ENCODE measurements at places on chromosomes 3 and 15. TPM values are rescaled to one million over a fixed set of nuclear protein-coding genes. Genes with fewer than 3 reads are reported as not detected.
A peak's percentile ranks its signal among the peaks of the same experiment; 100 is the strongest.

GRCh38 chr3:42476225-42477125 is 26.0 kb upstream of the VIPR1 start:
- DNase-seq, result peak; percentile 80

The CAMKV gene
- total RNA-seq, result 0.27 TPM

- no peak for DNase-seq
Measured at GRCh38 chr3:160330109-160330508, 68.9 kb downstream of the IFT80 start.

DNA sequence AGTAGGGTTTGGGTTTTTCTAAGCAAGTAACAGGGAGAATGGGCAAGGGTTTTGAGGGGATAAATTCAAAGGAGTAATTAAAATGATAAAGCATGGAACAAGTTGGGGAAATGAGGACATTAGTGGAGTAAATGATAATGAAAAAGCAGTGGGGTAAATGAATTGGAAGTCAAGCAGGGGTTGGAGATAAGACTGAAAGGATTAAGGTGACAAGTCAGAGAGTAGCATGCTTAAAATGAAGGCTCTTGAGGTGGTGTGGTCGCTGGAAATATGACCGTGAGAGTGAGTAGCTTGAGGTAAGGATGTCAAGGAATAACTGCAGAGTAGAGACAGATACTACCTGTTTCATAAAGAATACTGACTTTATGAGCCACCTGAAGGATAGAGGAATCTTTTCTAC is 408.5 kb downstream of the TBC1D5 start:
- DNase-seq, result no peak

The IFT122 gene
- 14.7 TPM for total RNA-seq

DNA sequence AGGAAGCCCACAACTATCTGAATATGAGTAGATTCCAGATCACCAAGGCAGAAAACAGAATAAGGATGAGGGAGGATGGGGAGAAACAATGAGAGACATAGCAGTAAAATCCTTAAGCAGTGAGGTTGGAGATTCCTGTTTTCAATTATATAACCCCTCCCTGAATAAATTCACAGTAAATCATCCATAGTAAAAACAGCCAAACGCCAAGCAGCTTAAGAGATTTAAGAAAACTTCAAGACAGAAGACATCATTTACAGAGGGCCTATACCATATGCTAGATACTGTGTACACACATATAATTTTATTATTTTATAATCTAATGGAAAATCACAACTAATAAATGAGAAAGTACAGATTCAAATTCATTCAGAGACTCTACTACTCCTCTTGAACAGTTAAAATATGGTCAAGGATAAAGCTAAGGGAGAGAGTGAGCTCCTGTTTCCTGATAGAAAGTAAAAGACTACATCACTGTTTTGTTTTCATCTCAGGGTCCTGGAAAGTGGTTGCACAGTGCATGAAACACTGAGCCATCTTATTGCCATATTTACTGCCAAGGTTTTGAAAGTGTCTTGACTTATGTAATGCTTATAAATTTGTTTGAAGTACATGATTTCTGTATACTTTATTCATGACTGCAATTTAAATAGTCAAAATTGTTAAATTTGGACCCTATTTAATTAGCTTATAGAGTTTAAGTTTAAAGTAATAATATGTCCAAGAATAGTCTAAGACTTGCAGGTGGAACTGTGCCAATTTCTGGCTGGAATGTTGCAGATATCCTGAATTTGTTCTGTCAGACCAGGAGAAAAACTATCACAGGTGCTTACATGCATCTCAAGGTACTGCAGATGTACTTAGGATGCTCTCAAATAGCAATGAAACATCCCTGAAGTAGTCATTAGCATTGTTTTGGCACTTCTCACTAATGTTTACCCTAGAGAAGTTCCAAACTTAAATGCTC is 141.4 kb downstream of the TBL1XR1 start:
- no peak for DNase-seq

- no peak for DNase-seq
Measured at GRCh38 chr3:117150628-117151027, 441.0 kb downstream of the TUSC7 start.

GRCh38 chr3:9185701-9186100 is 63.7 kb downstream of the SRGAP3 start:
- DNase-seq, result no peak

GRCh38 chr3:197375001-197375441 is 76.6 kb upstream of the DLG1 start:
- DNase-seq, result no peak

DNA sequence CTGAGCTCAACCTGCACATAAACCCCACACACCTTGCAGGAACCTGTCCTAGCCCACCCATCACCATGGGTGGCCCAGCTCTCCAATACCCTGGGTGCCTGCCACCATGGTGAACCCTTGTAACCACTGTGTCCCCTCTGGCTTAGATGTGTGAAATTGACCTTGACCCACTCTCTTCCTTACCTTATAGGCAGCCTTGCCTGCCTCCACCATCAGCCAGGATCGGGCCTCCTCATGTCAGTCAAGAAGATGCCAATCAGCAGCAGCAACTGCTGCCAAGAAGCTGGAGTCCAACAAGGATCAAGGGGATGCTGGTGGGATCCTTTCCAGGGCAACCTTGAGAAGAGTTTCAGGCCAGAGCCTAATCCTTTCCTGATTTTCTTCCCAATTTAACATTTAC is 8.8 kb upstream of the CYP11A1 start:
- DNase-seq, result no peak

The NMB gene
- 7.4 TPM for total RNA-seq

GRCh38 chr15:35206060-35206675 is 121.1 kb upstream of the NANOGP8 start:
- no peak for DNase-seq

GRCh38 chr15:78642331-78642730 is 1.3 kb upstream of the CHRNB4 start:
- no peak for DNase-seq

- peak; percentile 64 for DNase-seq
Measured at GRCh38 chr3:171317171-171317570, 143.0 kb downstream of the TNIK start.

GRCh38 chr3:63128380-63128779 is 149.7 kb upstream of the SYNPR start:
- DNase-seq, result no peak

DNA sequence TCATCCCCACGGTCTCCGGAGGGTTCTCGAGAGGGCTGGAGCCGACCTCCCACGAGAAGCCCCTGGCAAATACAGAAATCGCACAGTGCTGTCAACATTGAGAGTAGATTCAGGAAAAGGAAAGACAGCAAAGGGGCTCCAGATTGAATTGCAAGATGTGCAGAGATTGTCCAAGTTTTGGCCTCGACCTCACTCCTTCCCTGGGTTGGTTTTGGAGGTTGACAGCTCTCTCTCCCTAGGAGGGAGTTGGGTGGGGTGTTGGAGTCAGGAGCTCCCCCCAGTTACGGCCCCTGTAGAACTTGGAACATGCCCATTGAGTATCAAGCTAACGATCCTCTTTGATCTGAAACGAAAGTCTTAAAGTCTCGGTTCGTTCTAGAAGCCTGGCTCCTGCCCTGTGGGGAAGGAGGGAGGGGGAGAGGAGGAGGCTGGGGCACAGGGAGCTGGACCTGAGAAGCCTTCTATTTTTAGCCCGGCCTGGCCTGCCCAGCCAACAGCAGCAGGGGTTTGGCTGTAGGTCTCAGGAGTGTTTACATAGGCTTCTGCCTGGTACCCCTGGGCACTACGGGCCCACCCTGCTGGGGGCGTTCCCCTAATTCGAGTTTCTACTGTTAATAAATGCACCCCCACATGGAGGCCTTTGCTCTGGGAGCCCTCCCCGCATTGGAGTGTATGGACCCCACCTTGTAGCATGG is 672 bp upstream of the KY start:
- peak; percentile 61 for DNase-seq

The WDR53 gene
- total RNA-seq, result 16.2 TPM

The MNS1 gene
- total RNA-seq, result 5.6 TPM

The TGM5 gene
- not detected for total RNA-seq

DNA sequence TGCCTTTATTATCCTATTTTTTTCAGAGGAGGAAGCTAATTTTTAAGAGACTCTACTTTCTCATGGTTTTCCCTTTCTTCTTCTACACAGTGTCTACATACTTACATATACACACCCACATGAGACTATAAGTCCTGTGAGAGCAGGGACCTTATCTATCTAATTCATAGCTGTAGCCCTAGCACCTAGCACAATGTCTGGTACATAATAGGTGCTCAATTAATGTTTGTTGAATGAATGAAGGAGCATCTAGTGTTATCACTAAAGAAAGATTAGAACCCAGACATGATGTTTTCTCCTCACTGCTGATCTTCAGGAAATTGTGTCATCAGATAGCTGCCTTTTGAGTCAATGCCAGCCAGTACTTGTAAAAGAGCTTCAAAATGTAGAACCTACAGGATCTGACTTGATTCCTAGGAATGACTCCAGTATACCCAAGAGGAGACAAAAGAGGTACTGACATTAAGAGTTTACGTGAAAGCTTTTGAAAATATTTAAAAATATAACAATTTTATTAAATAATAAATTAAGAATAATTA is 2.5 kb downstream of the SCG5 start:
- DNase-seq, result no peak

The OR5K2 gene
- total RNA-seq, result not detected

The SLC24A5 gene
- total RNA-seq, result not detected

- DNase-seq, result peak; percentile 64
Measured at GRCh38 chr3:133572158-133573053, 1.1 kb upstream of the CDV3 start.

GRCh38 chr3:117322866-117323265 is 613.3 kb downstream of the TUSC7 start:
- DNase-seq, result peak; percentile 8

- DNase-seq, result peak; percentile 69
Measured at GRCh38 chr15:60507596-60508424, 28.9 kb upstream of the ICE2 start.

The CPNE4 gene
- 0.32 TPM for total RNA-seq

DNA sequence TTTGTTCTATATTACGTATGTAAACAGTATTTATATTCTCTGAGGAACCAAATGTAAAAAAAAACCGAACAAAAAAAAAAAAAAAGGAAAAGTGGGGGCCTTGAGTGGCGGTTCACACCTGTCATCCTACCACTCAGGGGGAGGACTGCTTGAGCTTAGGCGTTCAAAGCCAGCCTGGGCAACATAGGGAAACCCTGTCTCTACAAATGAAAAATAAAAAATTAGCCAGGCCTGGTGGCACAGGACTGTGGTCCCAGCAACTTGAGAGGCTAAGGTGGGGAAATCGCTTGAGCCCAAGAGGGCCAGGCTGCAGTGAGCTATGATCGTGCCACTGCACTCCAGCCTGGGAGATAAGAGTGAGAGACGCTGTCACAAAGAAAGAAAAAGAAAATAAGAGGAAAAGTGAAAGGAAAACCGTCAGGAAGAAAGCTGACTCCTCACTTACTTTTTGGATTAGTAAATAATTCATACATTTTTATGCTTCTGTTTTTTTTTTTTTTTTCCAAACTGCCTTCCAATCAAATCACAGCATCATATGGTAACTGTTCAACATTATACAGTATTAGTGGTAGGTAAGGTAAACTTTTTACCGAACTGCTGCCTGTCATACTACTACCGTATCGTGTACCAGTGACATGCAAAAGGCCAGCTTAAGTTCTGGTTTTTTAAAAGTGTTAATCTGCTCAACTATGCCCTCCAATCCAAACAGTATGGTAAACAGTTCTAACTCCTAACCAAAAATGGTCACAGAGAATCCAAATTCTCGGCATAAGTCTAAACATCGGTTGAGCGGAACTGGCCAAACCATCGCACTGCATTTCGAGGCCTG is 1.2 kb downstream of the PHC3 start:
- peak; percentile 51 for DNase-seq

DNA sequence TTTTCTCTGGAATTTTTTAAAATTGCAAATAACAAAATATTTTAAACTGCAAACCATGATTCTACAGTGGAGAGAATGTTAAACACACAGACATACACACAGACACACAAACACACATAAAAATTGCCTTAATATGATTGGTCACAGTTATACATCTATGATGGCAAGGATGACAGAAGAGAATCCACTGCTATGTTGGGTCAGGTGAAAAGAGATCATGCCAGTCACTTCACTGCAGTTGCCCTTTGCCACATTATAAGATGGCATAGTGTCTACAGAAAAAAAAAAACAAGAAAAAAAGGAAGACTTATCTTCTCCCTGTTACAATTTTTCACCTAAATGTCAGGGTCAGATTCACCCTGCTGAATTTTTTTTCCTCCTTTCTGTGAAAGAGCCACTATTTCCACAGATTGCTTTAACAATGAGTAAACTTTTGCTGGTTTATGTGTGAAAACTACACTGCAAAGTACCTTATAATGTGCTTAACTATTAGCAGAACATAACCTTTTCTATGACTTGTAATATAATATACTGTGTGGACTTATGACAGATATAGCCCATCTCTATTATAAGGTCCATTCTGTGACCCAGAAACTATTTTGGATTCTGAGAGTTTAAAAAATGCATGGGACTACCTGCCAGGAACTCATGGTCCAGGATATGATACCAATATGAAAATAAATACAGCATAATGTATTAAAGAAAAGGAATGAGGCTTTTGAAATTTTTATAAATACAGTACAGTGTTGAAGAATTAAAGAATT is 111.9 kb downstream of the RBMS3 start:
- no peak for DNase-seq

- peak; percentile 79 for DNase-seq
Measured at GRCh38 chr15:50148362-50148963, 29.4 kb upstream of the ATP8B4 start.

The KCNAB1 gene
- 0.05 TPM for total RNA-seq

The POLQ gene
- total RNA-seq, result 11.7 TPM

- DNase-seq, result peak; percentile 49
Measured at GRCh38 chr3:138197058-138197457, 10.0 kb downstream of the ARMC8 start.

DNA sequence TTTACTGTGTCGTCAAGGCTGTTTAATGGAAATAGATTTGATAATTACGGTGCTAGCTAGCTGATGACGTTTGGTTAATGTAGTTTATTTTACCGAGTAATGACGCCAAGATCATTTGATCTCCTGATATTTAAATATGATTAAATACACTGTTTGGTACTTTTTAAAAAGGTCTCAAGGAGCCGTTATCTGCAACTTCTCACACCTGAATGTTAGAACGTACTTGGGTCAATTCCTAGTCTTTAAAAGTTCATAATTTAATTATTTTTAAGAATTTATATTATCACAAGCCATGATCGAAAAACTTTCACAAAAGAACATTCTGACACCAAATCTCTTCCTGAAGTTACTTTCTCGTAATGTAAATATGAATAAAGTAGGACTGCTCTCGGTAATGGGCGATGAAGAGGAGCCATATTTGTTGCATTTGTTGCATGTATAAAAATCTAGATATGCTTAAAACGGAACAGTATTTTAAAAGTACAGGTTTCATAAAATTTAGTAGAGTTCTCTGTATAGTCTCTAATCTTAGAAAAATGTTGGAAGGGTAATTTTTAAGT is 16.2 kb upstream of the CHD2 start:
- no peak for DNase-seq

The PPP1R14D gene
- total RNA-seq, result not detected

- DNase-seq, result peak; percentile 89
Measured at GRCh38 chr3:151838574-151839312, 24.8 kb downstream of the AADAC start.

DNA sequence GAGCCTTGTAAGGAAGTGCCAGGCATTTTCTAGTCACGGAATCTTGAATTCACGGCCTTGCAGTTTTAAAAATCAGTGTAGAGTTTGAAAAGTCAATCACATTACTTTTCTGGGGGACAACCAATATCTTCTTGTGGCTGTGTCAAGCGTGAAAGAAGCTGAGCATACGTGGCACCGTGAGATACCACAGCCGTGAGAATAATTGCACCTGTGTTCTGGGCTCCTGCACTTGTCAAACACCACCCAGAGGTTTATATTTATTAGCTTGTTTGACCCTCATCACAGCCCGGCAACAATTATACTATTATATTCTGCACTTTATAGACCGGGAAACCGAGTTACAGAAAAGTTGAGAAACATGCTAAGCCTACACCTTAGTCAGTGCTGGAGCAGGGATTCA is 45.2 kb downstream of the ARRDC4 start:
- no peak for DNase-seq

Data from M059J (cell line).